Left colon (tissue), 2 donors: ENCODE measurements at places on chromosomes 1 and 21. TPM values are rescaled to one million over a fixed set of nuclear protein-coding genes. Genes with fewer than 3 reads are reported as not detected.

- no peak for DNase-seq
Measured at GRCh38 chr1:205481629-205482151, 22.8 kb upstream of the CDK18 start.

GRCh38 chr1:28926629-28927265 is 12.4 kb downstream of the EPB41 start:
- DNase-seq, result no peak

- DNase-seq, result no peak
Measured at GRCh38 chr1:185939142-185939541, 205.0 kb downstream of the HMCN1 start.

- no peak for DNase-seq
Measured at GRCh38 chr1:168509875-168510791, 33.7 kb downstream of the XCL2 start.

DNA sequence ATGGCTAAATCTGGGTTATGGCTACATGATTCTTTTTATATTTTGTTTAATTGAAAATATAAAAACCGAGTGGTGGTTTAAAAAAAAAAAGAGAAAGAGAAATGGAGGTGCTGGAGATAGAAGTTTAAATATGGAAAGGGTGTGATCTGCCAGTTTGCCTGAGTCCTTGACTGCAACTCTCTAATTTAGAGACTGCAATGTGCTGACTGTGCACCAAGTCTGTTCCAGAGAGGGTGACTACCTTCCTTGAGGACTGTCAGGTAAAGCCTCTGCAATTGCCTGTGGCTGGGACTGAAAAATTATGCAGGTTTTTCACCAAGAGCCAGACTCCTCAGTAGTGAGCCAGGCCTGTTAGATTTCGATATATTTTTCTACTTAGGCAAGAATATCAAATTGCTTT is 1326.3 kb downstream of the BRINP3 start:
- DNase-seq, result no peak

CHIT1 gene
- total RNA-seq, result 0.40 TPM

DNA sequence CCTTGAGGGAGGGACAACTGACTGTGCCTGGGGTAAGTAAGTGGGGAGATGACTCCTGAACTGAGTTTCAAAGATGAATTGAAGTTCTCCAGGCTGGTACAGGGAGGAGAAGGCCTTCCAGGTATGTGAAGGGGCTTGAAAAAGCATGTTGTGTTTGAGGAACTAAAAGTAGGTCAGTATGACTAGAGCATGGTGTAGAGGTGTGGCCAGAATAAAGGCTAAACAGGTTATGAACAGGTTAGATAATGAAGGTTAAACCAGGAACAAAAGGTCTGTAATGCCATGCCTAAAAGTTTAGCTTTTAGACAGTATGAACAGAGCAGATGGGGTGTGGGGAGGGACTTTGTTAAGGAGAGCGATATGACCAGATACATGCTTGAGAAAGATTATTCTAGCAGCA is 7.3 kb upstream of the CLSPN start:
- DNase-seq, result no peak

DNA sequence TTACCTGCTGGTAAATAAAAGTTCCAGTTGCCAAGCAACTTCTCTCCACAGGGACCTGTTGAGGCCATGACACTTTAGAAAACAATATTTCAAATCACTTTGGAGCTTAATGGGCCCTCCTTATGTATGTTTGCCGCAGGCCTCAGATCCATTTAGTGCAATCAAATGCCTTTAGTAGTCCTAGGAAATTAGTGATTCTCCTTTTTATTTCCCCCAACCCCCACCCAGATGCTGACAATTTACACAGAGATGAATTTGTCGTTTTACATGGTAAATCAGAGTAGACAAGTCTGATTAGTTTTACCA is 83.6 kb downstream of the CLIC4 start:
- no peak for DNase-seq

FAM177B gene
- 19.1 TPM for total RNA-seq

DNA sequence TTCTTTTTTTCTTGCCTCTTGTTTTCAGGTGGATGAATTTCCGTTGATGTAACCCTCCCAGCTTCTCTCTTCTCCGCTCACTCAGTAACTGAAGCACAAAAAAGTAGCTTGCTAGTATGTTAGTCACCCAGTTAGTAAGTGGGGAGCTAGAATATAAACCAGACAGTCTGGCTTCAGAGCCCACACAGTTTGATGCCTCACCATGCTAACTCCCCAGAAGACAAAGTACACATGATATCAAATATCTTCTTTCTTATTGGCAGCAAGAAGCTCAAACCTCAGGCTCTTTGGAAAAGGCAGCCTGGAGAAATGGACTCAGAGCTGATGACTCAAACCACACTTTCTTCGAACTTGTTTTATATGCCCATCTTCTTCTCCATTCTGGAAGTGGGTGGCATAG is 187.5 kb upstream of the PLXNA2 start:
- DNase-seq, result no peak

C21orf58 gene
- total RNA-seq, result 4.6 TPM

- peak; percentile 84 for DNase-seq
Measured at GRCh38 chr1:27366113-27366410, 699 bp downstream of the MAP3K6 start.

GRCh38 chr1:61005614-61006580 is 76.5 kb upstream of the NFIA start:
- DNase-seq, result no peak

KIAA0319L gene
- 74.0 TPM for total RNA-seq

GRCh38 chr21:45078371-45078770 is 4.0 kb downstream of the ADARB1 start:
- no peak for DNase-seq

TRNP1 gene
- 3.0 TPM for total RNA-seq
